CD4-positive, alpha-beta T cell treated with Interleukin-6 at 100 ng/mL for 8 hours (primary cell): ENCODE measurements at places on chromosomes 11 and 22.

DNA sequence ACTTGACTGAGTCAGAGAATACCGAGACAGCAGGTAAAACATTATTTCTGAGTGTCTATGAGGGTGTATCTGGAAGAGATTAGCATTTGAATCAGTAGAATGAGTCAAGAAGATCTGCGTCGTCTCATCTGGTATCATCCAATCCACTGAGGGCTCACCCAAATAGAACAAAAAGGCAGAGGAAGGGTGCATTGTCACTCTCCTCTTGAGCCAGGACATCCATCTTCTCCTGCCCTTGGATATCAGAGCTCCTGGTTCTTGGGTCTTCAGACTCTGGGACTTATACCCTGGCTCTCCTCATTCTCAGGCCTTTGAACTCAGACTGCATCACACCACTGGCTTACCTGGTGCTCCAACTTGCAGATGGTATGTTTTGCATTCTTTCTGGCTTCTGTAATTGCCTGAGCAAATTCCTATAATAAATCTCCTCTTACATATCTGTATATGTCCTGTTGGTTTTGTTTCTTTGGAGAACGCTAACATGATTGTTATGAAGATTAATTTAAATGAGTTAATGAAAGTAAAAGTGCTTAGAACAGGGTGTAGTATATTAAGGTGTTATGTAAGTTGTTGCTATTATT, 49.3 kb downstream of the ME3 start:
- DNase-seq: no peak

- no peak for DNase-seq
Observed at GRCh38 chr11:49377978-49378377, 169.6 kb upstream of the FOLH1 start.

- no peak for DNase-seq
Observed at GRCh38 chr11:2558397-2558796, 113.6 kb downstream of the KCNQ1 start.

GRCh38 chr11:79249295-79249993, 191.4 kb downstream of the TENM4 start:
- DNase-seq: no peak

- DNase-seq: no peak
Observed at GRCh38 chr22:37328017-37328416, 45.7 kb downstream of the CYTH4 start.

DNA sequence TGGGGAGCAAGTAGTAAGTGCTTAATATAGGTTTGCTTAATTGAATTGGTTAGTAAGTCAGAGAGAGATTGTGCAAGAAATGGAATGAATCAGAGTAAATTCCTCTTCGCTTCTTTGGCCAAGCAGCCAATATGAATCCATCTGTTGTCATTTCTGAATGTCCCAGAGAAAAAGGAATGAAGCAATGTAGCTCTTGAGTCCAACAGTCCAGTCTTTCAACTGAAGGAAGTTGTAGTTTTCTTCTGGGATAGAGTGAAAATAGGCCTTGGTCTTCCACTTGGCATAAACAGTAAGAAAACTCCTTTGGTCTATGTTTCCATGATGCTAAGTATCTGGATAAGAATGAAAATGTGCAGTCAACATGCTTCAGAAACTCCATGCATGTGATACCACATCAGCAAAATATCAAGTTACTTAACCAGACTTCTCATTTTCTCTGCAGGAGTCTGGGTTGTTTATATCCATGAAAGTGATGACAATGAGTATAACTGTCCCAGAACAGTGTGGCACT, 1.8 kb upstream of the FIBIN start:
- DNase-seq: no peak

DNA sequence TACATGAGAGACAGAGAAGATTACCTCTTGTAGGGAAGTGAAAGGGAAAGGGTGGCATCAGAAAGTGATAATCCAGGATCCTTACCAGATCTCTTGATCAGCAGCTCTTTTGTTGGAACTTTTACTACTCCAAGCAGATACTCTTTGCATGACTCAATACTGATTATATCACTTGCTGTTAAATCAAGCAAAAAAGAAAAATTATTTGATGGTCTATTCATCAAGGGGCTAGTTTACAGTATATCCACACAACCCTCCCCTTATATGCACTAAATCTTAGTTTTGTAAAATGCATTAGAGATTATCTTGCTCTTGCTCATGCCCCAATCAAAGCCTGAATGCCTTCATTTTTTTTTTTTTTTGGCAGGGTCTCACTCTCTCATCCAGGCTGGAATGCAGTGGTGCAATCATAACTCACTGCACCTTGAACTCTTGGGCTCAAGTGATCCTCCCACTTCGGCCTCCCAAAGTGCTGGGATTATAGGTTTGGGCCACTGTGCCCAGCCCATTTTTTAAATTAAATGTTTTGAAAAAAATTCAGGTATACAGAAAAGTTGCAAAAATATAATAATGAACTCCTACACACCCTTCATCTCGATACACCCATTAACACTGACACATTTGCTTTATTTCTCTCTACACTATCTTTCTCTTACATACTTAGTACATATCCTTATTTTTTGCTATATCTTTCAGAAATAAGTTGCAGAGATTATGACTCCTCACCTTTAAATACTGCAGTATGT, 76.1 kb upstream of the UCP3 start:
- no peak for DNase-seq

- no peak for DNase-seq
Observed at GRCh38 chr22:30751529-30751928, 56.9 kb downstream of the OSBP2 start.

- DNase-seq: no peak
Observed at GRCh38 chr11:70142221-70142875, 60.7 kb upstream of the FADD start.

GRCh38 chr11:67238894-67239782, 27.1 kb upstream of the GRK2 start:
- DNase-seq: no peak

DNA sequence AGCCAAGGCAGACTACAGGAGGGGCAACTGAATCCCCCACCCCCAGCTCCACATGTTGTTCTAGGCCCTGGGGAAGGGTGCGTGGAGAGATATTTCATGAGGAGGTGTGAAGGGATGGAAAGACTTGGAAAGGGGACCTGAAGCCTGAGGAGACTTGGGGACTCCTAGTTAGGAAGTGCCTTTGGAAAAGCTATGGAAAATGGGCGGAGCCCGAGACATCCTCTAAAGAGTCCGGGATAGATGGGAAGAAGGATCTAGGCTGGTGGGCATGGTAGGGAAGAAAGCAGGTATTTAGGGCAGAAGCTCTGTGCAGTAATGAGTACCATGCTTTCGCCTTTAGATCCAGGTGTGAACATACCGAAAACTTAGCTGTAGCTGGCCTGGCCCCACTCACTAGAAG, 15.0 kb upstream of the CYP2R1 start:
- DNase-seq: no peak

DNA sequence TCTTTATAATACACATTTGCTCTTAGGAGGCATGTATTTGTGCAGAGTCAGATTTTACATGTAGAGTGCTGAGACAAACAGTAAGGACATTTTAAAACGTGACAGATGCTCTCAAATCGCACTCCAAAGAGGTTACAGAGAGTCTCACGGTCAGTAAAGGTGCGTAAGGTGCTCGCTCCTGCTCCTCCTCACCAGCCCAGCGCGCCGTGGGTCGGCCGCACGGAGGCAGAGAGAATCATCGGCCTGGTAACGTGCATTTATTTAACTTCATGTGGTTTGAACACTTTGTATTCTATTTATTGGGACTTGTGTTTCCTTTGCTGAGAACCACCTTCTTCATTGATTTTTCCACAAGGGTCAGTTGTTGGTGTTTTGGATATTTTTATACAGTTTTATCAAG, 900.1 kb downstream of the BRD1 start:
- no peak for DNase-seq

DNA sequence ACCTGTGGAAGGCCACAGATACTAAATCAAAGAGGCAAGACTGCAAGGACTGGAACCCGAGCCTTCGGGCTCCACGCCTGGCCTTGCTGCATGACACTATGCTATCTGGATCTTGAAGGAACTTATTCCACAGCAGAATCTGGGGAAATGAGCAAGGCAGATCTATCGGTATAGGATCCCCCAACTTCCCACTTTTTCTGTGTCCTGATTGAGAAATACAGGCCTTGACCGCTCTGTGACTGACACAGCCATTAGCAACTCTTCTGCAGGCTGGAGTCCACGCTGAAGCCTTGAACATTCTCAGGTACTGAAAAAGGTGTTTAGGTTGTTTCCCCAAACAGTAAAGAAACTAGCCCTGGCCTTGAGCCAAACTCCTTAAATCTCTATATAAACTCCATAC, 241.2 kb upstream of the NARS2 start:
- DNase-seq: no peak

DNA sequence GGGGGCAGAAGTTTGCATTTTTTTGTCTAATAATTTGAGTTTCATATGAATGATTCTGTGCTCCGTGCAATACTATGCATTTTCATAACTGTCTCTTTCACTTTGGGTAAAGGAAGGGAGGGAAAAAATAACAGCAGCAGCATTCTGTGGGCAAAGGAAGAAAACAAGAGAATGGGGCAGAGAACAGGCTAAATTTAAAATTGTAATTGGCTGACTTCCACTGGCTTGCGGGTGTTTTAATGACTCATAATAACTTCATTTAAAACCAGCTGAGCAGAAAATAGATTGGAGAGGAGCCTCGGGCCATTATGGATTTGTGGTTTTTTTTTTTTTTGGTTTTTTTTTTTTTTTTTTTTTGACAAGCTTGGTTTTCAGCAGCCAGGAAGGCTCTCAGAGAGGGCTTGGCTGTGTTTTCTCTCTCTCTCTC, 107.4 kb downstream of the ZBTB16 start:
- peak; percentile 77 for DNase-seq

DNA sequence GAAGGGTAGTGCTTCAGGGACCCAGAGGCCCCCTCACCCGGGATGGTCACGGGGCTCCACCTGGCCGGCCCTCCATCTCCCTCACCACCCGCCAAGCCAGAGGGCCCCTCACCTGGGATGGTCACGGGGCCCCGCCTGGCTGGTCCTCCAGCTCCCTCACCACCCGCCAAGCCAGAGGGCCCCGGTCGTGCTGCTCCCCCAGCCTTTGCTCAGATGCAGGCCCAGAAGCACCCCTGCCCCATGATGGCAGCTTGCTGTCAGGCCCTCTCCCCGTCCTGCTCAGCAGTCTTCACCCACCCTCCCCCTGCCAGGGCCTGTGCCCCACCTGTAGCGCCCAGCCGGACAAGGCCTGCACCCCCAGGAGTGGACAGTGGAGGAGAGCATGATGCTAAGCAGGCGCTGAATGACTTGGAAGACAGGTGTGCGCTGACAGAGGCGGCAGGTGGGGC, 7.3 kb downstream of the DENND6B start:
- DNase-seq: no peak
